ENCODE measurements at places on chromosomes 12 and 14. TPM values are rescaled to one million over a fixed set of nuclear protein-coding genes. Genes with fewer than 3 reads are reported as not detected.

DNA sequence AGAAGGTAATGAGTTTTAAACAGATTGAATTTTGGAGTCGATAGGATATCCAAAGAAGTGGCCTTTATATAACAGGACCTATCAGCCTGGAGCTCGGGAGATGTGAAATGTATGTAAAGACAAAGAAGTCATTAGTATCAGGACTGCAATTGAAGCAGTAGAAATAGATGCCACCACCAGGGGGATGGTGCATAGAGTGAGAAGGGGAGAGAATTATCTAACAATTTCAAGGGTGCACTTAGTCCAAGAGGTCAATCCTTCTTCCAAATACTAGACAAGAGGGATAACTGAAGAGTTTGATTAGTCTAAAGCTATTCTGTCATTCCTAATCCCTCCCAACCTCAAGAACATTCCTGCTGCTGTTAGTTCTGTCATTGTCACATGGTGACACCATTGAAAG lies 127.8 kb downstream of the CFAP54 start:
- DNase-seq: no peak

DNA sequence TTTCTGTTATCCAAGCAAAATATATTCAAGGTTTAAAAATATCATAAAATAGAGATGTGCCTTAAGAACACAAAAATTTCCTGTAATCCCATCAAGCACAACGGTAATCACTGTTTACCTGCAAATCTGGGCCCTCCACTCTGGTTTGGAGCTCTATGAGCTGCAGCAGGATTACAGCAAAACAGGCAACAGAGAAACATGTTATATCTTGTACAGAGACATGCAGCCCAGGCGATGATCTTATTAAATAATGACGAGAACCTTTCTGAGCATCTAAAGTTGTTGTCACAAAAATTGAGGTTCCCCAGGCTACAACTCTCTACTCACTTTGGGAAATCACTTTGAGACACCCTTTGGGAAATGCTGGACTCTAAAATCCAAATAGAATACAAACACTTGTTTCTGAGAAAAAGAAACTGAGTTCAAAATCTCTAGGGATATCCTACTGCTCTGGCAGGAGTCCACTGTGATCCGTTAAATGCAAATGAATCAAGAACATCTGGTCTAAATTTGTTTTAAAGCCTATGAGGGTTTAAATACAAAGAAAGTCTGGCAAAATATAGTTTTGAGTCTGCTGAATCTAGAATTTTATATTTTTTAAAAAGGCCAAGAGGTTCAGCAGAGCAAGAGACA lies 36.3 kb downstream of the STON2 start:
- DNase-seq: no peak

DNA sequence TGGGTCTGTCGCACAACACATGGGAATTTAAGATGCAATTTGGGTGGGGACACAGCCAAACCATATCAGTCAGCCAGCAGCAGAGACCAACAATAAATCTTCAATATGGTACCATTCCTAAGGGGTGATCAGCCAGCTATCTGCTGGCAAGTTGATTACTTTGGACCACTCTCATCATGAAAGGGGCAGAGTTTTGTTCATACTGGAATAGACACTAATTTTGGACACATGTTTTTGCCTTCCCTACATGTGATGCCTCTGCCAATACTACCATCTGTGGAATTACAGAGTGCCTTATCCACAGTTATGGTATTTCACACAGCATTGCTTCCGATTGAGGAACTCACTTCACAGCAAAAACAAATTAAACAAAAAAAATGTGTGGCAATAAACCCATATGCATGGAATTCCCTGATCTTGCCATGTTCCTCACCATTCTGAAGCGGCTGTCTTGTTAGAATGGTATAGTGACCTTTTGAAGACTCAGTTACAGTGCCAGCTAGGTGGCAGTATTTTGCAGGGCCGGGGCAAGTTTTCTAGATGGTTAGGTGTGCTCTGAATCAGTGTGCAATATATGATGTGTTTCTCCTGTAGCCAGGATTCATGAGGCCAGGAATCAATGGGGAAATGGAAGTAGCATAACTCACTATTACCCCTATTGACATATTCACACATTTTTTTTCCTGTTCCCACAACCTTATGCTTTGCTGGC lies 179.0 kb upstream of the IGF1 start:
- DNase-seq: no peak

GRCh38 chr14:90299408-90299807 lies 32.3 kb downstream of the NRDE2 start:
- DNase-seq: no peak

TDRD9 gene
- 0.05 TPM for polyA plus RNA-seq

TMEM119 gene
- polyA plus RNA-seq: 67.0 TPM

CLEC1B gene
- not detected for polyA plus RNA-seq
